ENCODE measurements at places on chromosomes 1 and 21. TPM values are rescaled to one million over a fixed set of nuclear protein-coding genes. Genes with fewer than 3 reads are reported as not detected.

GRCh38 chr21:33761441-33762036, 119.2 kb downstream of the ITSN1 start:
- no peak for DNase-seq

GRCh38 chr1:231274119-231274825, 33.3 kb downstream of the GNPAT start:
- DNase-seq, result peak; percentile 59

DNA sequence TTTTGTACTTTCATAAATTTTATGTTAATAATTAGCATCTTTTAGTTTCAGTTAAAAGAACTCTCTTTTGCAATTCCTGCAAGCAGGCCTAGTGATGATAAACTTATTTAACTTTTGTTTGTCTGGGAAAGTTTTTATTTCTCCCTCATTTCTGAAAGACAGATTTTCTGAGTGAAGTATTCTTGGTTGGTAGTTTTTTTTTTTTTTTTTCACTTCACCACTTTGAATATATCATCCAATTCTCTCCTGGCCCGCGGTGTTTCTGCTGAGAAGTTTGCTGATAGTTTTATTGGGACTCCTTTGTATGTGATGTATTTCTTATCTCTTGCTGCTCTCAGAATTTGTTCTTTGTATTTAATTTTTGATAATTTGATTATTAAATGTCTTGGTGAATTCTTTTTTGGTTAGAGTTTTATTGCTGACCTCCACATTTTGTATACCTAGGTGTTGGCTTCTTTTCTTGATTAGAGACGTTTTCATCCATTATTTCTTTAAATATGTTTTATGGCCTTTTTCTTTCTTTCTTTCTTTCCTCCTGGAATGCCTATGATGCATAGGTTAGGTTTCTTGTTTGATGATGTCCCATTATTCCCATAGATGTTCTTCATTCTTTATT, 45.9 kb downstream of the BRINP2 start:
- no peak for DNase-seq

- DNase-seq, result peak; percentile 65
Measured at GRCh38 chr1:202162418-202163280, 2.2 kb upstream of the PTPN7 start.

KCNJ10 gene
- total RNA-seq, result not detected

- no peak for DNase-seq
Measured at GRCh38 chr1:70387507-70387906, 23.6 kb upstream of the CTH start.

LEMD1 gene
- total RNA-seq, result 0.54 TPM

GRCh38 chr1:78894811-78895210, 111.7 kb downstream of the ADGRL4 start:
- no peak for DNase-seq

- no peak for DNase-seq
Measured at GRCh38 chr1:218828125-218828650, 345.5 kb upstream of the LYPLAL1 start.

- no peak for DNase-seq
Measured at GRCh38 chr21:35954066-35954465, 106.3 kb downstream of the SETD4 start.

TRAF3IP3 gene
- 406 TPM for total RNA-seq

DNA sequence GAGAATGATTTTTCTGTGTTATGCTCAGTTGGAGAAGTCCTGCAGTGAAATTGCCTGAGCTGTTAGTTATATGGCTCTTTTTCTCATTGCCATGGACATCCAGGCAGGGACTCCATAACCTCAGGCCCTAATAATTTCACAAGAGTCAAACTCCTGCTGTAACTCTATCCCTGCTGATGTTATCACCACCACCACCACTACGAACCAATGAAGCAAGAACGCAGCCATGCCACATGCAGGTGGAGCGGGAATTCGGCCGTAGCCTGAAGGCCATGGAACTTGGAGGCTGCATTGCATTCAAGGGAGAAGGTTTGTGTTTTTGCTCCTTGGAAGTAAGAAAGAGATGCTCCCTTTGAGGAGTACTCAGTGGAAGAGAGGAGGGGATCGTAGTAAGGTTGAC, 16.8 kb upstream of the DLGAP3 start:
- no peak for DNase-seq

CHI3L1 gene
- total RNA-seq, result not detected

All from activated CD8-positive, alpha-beta memory T cell treated with anti-CD3 and anti-CD28 coated beads, Interleukin-2, amount 10 ng/mL, durations not matched to agents 7 days and 5 days (primary cell).